Right cardiac atrium (tissue), 5 donors: ENCODE measurements at places on chromosomes 4 and X. TPM values are rescaled to one million over a fixed set of nuclear protein-coding genes. Genes with fewer than 3 reads are reported as not detected.

DNA sequence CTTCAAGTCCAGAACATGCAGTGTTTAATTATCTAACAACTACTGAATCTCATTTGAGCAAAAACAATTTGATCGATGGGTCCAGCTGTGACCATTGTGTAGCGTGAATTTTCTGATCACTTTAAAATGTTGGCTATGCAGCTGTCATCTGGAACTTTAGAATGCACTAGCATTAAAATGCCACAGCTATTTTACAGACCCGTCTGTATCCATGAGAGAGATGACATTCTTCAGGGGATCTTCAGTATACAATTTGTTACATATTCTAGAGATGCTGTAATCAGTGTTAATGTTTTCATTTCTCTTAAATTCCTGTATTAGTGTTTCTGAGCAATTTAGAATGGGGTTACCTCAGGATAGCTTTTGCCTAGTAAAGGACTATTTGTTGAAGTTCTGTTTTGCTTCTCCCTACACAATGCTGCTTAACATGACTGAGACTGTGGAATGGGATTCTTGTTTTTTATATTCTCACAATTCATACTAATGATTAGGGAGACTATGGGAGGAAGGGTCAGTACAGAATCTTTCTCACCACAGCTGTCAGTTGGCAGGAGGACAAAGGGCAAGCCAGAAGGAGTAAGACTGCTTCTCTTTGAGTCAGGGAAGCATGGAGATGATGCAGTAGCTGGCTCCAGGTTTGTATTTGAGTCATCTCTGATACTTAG, 13.2 kb upstream of the CTSO start:
- no peak for DNase-seq

DNA sequence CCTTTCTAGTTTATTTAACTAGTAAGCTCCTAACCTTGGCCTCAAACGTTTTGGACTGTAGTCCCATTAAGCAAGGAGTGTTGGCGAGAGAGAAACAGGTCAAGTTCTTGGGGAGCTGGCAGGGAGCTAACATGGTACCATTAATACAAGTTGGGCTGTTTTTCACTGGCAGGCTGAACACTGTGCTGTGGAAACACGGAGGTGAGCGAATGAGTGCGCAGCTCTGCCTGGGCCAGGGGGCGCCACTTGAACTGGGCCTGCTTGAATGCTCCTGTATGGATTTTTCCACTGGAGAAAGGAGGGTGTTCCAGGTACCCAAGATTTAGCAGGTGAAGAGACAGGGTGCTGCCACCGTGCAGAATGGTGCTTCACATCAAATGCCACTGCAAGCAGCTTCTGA, 7.4 kb upstream of the SMS start:
- no peak for DNase-seq

- DNase-seq, result no peak
Measured at GRCh38 chr4:38804654-38805295, at the start of gene TLR1. Gene TLR1 (minus strand): TSS chr4:38804791. CDS start chr4:38798831, 5,960 bp downstream.

DNA sequence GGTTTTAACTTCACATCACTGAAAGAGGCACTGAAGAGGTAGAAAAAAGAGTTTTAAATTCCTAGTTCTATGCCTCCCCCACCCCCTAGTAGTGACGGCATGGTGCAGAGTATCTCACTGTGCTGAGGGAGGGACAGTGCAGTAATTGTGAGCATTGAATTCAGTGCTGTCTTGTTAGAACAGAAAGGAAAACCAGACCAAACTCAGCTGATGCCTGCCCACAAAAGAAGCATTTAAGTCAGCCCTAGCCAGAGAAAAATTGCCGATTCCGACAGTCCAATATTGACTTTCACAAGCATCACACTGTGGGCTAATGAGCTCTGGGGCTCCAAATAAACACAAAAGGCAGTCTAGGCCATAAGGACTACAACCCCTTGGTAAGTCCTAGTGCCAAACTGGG, 417.7 kb downstream of the AR start:
- no peak for DNase-seq

- no peak for DNase-seq
Measured at GRCh38 chr4:83833920-83834319, 298.0 kb downstream of the GPAT3 start.

DNA sequence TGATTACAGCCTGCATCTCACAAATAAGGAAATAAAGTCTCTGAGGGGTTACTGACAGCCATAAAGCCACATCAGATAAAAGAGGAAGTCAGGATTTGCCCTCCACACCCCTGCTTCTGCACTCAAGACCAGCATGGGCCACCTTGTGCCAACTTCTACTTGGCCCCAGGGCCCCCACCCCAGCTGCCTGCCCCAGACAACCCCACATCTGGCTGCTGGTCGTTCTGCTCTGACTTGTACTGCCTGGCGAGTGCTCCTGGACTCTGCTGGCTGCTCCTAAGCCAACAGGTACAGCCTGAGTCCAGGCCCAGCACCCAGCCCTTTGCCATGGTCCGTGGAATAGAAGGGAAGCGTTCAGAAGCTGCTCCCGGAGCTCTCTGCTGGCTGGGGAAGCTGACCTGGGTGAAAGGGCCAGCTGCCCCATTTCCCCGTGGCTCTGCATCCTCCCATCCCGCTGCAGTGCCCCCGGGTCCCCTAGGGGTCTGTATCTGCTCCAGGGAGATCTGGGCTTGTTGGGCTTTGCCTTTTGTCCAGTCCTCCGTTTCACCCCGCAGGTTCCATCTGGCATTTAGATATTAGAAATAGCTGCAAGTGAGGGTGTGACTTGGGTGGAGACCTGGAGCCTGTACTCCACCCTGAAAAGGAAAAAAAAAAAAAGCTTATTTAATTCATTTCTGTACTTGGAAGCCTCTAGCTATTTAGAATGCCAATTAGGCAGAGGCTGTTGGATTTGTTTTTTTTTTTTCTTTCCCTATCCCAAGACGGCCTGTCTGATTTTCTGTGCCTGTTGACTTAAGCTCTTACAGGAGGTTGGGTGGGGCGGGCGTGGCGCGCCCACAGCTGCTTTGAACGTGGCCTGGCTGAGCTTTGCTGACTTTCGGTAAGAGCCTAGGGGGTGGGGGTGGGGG, 194.7 kb downstream of the PTTG2 start:
- peak; percentile 90 for DNase-seq

DNA sequence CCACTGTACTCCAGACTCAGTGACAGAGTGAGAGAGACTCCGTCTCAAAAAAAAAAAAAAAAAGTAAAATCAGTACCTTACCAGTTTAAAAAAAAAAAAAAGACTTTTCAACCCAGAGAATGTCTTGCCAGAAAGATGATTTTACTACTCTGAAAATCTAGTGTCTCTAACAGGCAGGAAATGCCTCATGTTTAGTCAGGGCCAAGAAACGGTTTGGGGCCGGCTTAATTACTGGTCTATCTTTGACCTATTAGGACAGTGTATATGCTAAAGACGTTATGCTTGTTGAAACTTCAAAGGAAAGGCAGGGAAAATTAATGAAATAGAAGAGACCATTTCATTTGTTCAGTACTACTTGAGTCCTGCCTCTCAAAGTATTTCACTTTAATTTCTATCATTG, 9.9 kb downstream of the BEND4 start:
- DNase-seq, result no peak

GRCh38 chr4:113873508-113873907, 105.9 kb downstream of the ARSJ start:
- no peak for DNase-seq

The HMGB3 gene
- polyA plus RNA-seq, result 3.9 TPM

The TMEM154 gene
- 0.16 TPM for polyA plus RNA-seq

The MAGEA2 gene
- not detected for polyA plus RNA-seq
